ENCODE measurements at places on chromosomes 11 and 22.

- DNase-seq = no peak
Observed at GRCh38 chr11:11065396-11065795, 207.5 kb upstream of the ZBED5 start.

GRCh38 chr11:44261800-44262591, 47.9 kb downstream of the ALX4 start:
- no peak for DNase-seq

DNA sequence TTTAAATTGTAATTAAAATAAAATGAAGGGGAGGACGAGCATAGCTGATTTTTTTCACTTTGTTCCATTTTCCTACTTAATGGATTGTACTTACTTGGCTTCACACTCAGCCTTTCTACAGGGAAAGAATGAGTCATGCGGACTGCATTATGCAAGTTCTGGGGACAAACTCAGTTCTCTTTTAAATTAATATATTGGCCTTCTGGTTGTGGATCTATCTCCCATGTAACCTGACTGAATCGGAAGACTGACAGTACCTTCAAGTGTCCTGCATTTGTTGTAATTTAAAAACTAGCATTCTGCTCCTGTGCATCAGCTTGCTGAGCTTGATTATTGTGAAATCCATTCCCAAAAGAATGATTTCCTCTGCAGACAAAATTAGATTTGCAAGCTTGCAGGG, 12.2 kb downstream of the OR8D1 start:
- peak; percentile 54 for DNase-seq

- peak; percentile 60 for DNase-seq
Observed at GRCh38 chr11:35145271-35145670, 6.3 kb downstream of the CD44 start.

DNA sequence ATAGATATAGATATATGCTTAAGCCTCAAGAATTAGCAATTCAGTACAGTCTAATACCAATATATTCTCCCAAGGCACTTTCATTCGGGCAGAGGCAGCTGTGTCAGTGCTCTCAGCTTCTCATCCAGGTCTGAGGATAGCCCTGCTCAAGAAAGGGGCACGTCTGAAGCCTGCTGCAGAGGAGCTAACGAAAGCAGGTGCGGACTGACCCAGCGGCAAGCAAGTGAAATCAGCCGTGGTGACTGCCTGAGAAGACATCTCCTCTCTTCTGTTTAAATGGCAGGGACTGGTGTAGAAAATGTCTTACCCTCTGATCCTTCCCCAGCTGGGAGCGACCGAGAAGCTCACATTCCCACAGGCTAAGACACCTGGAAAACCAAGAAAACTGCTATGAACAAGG, 468.6 kb downstream of the BRD1 start:
- no peak for DNase-seq

GRCh38 chr11:120884154-120885020, 139.5 kb upstream of the TBCEL start:
- no peak for DNase-seq

DNA sequence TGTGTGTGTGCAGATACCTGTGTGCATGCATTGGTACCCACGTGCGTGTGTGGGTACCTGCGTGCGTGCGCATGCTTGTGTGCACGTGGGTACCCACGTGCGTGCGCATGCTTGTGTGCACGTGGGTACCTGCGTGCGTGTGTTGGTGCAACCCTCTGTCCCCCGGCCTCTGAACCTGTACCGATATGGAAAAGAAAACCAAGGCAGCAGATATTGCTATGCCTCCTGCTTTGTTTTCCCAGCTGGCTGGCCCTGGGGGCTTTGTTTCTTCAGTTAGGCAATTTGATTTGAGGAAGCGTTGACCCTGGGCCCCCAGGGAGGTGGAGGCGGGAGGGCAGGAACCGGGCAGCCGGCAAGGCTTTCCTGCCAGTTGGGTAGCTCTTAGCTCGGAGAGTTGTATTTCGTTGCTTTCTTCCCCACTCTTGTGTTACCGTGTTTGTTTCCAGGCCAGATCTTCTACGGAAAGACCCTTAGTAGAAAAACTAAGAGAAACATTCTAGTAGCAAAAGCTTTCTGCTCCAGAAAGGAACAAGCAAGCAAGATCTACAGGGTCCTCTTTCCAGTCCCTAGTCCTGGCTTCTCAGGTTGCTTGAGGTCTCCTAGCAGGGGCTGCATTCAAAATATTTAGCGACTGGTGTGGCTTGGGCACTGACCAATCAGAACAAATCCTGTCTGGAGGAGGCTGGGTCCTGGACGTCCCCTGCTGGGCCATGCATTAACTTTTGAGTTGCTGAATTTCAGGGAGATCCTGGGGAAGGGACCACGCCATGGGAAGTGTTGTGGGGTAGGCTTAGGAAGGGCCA, 26.3 kb upstream of the SORL1-AS1 start:
- DNase-seq = no peak

DNA sequence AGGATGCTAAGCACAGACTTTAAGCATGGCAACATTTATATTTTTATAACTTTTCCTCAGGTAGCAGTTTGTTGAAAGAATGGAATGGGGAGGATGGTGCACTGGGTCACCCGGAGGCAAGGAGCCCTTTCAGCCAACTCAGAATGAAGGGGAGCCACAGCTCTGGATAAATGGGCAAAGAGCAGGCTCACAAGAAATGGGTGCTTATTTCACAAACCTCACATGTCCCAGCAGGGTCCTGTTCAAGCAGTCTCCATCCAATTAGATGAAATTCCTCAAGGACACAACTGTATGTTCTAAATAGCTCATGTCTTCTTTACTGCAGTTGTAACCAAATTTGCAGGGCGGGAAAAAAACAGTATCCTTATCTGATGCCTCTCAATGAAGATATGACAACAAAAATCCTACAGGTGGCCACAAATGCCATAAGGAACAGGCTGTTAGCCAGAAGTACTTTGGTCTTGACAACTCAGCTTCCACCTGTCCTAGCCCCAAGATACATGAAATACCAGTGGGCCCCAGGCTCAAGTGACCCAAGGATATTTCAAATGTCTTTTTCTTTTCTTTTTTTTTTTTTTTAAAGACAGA, 48.2 kb downstream of the MAPK1 start:
- DNase-seq = no peak

GRCh38 chr22:36798674-36799066, 18.2 kb downstream of the PVALB start:
- DNase-seq = no peak

DNA sequence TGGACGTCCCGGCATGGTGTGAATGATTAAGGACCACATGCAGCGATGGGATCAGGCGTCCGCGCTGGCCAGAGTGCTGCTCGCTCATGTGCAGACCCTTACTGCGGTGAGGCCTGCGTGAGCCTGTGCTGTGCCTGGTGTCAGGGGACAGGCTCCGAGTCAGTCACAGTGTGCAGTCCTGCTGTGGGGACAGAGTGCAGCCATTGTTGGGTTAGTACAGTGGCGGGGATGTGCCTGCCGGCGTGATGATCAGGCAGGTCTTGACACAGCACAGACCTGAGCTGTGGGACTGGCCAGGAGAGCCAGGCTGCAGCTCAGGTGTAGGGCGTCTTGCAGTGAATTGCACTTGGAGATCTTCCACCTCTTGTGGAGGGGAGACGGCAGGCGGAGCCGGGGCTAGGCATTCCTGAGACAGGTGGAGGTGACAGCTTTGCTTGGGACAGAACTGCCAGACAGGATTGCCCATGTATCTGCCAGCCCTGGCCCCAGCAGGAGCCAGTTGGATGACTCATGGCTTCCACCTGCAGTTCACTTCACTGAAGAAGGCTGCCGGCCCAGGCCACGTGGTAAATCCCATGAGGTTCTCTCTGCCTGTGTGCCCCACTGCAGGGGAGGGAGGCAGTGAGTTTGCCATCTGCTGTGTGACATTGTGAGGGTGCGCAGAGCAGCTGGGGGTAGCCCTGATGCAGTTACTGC, 17.3 kb downstream of the TRMU start:
- peak; percentile 26 for DNase-seq

- DNase-seq = no peak
Observed at GRCh38 chr11:77090046-77090372, 12.6 kb upstream of the OMP start.

- DNase-seq = no peak
Observed at GRCh38 chr11:563812-564578, 3.2 kb downstream of the RASSF7 start.

- DNase-seq = no peak
Observed at GRCh38 chr11:114154271-114155047, 94.9 kb downstream of the ZBTB16 start.

GRCh38 chr11:68946416-68947090, 34.2 kb downstream of the MRGPRD start:
- peak; percentile 89 for DNase-seq

GRCh38 chr11:10325277-10326011, 20.6 kb downstream of the ADM start:
- DNase-seq = peak; percentile 99

GRCh38 chr11:120657306-120658070, 145.9 kb downstream of the GRIK4 start:
- DNase-seq = no peak

GRCh38 chr22:19990609-19991394, 25.8 kb downstream of the ARVCF start:
- no peak for DNase-seq

DNA sequence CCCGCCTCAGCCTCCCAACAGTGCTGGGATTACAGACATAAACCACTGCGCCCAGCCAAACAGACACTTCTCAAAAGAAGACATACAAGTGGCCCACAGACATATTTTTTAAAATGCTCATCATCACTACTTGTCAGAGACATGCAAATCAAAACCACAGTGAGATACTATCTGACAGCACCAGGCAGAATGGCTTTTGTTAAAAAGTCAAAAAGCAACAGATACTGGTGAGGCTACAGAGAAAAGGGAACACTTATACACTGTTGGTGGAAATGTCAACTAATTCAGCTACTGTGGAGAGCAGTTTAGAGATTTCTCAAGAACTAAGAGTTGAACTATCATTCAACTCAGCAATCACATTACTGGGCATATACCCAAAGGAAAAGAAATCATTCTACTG, 67.0 kb downstream of the ARHGAP20 start:
- DNase-seq = no peak

DNA sequence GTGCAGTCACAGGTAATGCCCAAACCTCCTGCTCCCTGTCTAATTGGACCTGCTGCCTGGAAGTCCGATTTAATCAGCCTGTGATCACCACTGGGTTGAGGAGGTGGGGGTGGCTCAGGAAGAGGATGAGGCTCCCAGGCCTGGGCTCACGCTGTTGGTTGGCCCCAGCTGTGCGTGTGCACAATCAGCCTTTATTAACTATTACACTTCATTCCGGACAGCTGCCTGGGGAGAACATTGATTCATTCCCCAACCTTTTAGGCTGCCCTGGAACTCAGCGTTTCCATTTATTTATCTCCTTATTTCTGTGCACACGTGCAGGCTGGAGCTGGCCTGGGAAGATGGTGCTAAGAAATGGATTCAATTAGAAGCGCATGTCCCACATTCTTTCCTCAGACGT, 123.4 kb downstream of the DSCAML1 start:
- no peak for DNase-seq

DNA sequence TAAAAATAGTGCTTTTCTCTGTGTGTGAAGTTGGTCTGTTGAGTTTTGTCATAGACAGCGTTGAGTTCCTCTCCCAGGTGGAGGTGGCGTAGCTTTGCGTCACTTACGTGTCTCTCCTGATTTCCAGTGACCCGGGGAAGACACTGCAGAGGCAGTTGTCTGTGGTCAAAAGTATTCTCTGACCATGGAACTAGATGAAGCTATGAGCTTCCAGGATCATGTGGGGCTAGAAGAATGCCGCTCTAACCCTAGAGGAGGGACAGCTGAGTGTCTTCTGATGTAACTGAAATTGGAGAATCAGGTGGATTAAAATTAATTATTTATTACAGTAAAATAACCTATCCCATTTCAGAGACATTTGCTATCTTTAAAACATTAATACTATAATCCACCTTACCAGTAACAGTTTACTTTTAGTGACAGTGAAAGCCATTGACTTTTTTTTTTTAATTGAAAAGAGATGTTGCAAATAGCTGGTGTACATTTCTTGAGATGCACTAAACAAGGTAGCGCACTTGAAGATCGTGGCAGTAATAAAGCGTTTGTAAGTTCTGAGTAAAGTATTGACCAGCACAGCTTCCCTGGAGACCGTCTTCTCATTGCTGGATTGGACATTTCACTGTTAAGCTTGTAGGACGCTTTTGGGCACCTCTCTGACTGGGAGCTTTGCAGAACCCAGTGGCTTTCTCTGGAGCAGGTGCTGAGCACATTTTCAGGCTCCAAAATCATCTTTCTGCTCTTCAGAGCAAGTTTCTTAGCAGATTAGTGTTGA, 9.7 kb downstream of the CAT start:
- no peak for DNase-seq

GRCh38 chr11:71453918-71454304, 908 bp downstream of the NADSYN1 start:
- no peak for DNase-seq

- peak; percentile 70 for DNase-seq
Observed at GRCh38 chr22:30390974-30391691, 3.9 kb upstream of the RNF215 start.

DNA sequence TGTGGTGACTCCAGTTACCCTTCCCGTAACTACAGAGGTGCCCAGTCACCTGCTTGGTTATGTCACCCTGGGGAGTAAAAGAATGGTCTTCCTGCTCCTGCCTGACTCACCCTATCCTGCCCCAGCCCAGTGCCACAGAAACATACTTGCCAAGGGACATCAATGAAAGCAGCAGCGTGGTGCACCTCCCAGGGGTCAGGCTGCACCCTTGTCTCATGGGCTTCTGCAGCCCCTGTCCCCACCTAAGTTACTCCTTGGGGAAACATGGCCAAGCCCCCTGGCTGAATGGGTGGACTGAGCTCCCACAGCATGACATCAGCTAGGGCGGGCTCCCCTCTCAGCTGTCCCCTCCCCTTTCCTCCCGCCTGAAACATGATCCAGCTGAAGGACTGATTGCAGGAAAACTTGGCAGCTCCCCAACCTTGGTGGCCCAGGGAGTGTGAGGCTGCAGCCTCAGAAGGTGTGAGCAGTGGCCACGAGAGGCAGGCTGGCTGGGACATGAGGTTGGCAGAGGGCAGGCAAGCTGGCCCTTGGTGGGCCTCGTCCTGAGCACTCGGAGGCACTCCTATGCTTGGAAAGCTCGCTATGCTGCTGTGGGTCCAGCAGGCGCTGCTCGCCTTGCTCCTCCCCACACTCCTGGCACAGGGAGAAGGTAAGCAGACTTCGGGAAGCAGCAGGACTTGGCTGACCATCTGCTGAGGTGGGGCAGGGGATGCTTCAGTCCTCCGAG, at the start of gene HTR3A:
HTR3A (plus strand) TSS at position 368 of the 730 bp plus-strand sequence; CDS start at position 586, 218 bp downstream.
- DNase-seq = no peak
